ENCODE measurements at places on chromosomes 7 and 10.

GRCh38 chr10:119284679-119285096 lies 77.3 kb downstream of the GRK5 start:
- no peak for DNase-seq

- DNase-seq, result no peak
These were observed 57.0 kb downstream of the PHTF2 start for GRCh38 chr7:77855371-77856083.

- no peak for DNase-seq
These were observed 83.5 kb upstream of the LRRTM3 start for GRCh38 chr10:66842371-66842770.

GRCh38 chr10:125129076-125129458 lies 31.3 kb downstream of the CTBP2 start:
- no peak for DNase-seq

- no peak for DNase-seq
These were observed 9.6 kb downstream of the RET start for GRCh38 chr10:43086321-43086942.

- DNase-seq, result no peak
These were observed 270.6 kb downstream of the TRIL start for GRCh38 chr7:28687537-28687936.

DNA sequence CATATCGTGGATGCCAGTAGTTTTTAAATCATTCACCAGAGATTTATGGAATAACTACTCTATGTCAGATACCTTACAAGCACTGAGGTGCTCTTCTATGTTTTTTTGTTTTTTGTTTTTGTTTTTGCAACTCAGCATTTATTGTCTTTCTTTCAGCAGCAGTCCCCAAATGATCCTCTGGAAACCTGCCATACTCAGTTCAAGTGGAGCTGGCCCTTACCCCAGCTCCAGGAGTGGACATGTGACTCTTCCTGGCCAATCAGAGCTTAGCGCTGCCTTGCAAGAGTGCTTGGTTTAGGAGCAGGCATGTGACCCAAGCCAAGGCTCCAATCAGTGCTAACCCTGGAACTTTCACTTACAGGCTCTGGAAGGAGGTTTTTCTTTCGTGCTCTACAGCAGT lies 356.6 kb upstream of the ZMIZ1 start:
- DNase-seq, result no peak

DNA sequence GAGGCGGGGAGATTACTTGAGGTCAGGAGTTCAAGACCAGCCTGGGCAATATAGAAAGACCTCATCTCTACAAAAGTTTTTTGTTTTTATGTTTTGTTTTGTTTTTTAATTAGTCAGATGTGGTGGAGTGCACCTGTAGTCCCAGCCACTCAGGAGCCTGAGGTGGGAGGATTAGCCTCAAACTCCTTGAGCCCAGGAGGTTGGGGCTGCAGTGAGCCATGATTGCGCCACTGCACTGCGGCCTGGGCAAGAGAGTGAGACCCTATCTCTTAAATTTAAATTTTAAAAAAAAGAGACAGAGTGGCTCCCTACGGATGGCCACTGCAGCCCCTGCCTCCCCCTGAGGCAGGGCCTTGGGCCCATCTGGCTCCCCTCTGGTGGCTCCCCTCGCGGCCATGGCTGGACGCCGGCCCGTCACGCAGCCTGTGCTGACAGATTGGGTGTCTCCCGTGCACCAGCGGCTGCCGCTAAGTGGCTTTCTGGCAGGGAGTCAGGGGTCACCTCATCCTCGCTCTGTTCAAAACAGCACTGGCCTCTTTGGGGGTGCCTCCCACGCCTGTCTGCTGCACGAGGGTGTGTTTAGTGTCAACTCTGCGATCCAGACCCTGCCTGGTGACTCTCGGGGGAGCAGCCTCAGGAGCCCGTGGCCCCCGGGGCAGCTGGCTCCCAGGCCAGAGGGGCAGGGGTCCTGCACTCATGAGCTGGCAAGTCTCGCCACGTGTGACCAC lies 44.4 kb upstream of the ELN start:
- no peak for DNase-seq

DNA sequence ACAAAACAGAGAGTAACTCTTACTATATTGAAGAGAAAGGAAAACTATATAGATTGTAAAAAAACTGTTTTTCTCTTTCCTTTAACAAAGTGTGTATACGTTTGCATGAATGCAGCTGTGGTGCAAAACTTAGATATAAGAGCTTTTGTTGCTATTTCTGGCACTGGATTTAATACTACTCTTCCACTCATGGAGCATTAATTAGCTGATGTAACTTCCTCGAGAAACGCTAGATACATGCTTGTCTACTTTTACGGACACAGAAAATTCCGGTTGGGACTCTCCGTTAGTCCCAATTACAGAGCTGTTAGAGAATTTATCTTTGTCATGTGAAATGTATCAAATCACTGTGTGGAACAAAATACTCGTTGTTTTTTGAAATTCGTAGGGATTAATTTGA lies 135.5 kb downstream of the ZNF22 start:
- DNase-seq, result no peak

Measured in HFF-Myc (cell line).